A549 treated with GW870086 at 1 μM for 4 hours (cell line): ENCODE measurements at places on chromosomes 2 and 18. TPM values are rescaled to one million over a fixed set of nuclear protein-coding genes. Genes with fewer than 3 reads are reported as not detected.

FTCDNL1 gene
- 2.0 to 3.4 TPM (median 2.7 TPM) in 5 replicates for total RNA-seq

SERPINB5 gene
- 0.07 to 0.13 TPM (median 0.10 TPM) in 4 of 5 replicates, not detected in the other for total RNA-seq

EML6 gene
- total RNA-seq: 1.2 to 2.5 TPM (median 1.8 TPM) in 5 replicates

CXCR4 gene
- total RNA-seq: 0.60 to 1.1 TPM (median 0.80 TPM) in 5 replicates

STAT1 gene
- 52.4 to 68.2 TPM (median 63.4 TPM) in 5 replicates for total RNA-seq

SLC9A2 gene
- 2.9 to 3.7 TPM (median 3.1 TPM) in 5 replicates for total RNA-seq

SATB2 gene
- 2.9 to 3.6 TPM (median 3.0 TPM) in 5 replicates for total RNA-seq

ANKRD23 gene
- 1.4 to 2.9 TPM (median 2.2 TPM) in 5 replicates for total RNA-seq

HOXD11 gene
- 6.5 to 7.7 TPM (median 6.6 TPM) in 5 replicates for total RNA-seq

RAB12 gene
- total RNA-seq: 19.9 to 27.6 TPM (median 26.5 TPM) in 5 replicates

FKBP1B gene
- total RNA-seq: 10.1 to 13.2 TPM (median 11.8 TPM) in 5 replicates

AQP12A gene
- total RNA-seq: not detected in 5 replicates

GCG gene
- not detected in 5 replicates for total RNA-seq

INPP5D gene
- 0.35 to 0.88 TPM (median 0.50 TPM) in 5 replicates for total RNA-seq

GPR35 gene
- 0.62 to 1.0 TPM (median 0.71 TPM) in 5 replicates for total RNA-seq

MTHFD2 gene
- total RNA-seq: 150 to 157 TPM (median 153 TPM) in 5 replicates
